Tibial artery (tissue), 4 donors: ENCODE measurements at places on chromosomes 4 and X.

GRCh38 chr4:10302096-10302495, 155.1 kb downstream of the ZNF518B start:
- DNase-seq: no peak

DNA sequence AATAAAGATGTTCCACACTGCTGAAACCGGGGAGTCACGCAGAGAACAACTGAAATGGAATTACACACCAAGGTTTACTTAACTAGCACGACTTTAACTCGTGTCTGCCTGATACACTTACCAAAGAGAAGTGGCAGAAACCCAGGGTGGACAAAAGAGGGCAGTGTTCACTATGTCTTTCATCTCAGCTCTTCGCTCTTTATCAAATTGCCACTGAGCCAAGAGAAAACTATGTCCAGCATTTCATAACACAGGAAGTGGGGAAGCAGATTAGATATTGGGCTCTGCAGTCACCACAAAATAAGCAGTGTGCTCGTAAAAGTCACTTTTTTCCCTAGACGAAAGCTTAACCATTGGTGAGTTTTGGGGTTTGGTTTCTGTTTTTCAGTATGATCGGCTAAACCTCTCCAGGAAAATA, 155.7 kb downstream of the CHIC2 start:
- DNase-seq: no peak

DNA sequence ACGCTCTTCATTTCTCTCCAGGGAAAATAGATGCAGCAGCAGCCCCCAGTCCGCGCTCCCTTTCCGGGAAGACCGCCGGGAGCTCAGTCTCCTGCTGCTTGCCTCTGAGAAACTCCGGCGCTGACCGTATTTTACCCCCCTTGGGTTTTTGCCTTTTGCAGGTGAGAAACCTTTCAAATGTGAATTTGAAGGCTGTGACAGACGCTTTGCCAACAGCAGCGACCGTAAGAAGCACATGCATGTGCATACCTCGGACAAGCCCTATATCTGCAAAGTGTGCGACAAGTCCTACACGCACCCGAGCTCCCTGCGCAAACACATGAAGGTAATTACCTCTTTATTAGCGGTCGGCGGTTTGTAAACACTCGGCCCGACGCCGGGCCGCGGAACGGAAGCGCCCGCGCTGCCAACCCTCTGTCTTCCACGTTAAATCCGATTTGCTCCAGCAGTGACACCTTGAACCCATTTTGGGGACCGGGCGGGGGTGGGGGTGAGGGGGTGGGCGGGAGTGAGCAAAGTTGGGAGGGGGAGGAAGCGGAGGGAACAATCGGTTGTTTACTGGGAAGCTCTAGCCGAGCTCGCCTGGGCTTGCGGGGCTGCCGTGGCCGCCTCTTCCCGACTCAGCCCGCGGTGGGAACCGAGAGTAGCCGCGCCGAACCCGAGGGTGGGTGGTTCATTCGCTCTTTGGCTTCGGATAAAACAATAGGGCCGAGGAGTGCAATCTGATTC, 3.0 kb downstream of the ZIC3 start:
- no peak for DNase-seq

DNA sequence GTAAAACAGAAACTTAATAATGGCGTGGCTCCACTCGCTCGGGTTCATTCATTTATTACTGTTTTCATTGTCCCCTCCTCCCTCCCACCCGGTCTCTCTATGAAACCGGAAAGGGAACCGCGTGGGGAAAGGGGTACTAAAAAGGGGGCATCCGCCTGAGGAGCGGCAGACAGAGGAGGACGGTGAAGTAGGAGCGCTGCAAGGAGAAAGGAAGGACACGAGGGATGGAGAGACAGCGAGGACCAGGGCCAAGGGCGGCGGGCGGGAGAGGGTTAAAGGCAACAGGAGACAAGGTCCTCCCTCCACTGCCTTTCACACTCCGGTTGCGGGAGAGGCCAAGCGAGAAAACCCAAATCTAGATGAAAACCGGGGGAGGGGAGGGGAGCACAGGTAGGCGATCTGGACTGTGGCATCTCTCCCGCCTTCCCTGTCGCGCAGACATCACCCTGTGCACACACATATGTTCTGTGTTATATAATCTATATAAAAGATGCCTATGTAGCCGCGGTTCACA, 829 bp downstream of the ELOVL6 start:
- no peak for DNase-seq

GRCh38 chr4:43411226-43411625, 518.7 kb downstream of the GRXCR1 start:
- DNase-seq: no peak

DNA sequence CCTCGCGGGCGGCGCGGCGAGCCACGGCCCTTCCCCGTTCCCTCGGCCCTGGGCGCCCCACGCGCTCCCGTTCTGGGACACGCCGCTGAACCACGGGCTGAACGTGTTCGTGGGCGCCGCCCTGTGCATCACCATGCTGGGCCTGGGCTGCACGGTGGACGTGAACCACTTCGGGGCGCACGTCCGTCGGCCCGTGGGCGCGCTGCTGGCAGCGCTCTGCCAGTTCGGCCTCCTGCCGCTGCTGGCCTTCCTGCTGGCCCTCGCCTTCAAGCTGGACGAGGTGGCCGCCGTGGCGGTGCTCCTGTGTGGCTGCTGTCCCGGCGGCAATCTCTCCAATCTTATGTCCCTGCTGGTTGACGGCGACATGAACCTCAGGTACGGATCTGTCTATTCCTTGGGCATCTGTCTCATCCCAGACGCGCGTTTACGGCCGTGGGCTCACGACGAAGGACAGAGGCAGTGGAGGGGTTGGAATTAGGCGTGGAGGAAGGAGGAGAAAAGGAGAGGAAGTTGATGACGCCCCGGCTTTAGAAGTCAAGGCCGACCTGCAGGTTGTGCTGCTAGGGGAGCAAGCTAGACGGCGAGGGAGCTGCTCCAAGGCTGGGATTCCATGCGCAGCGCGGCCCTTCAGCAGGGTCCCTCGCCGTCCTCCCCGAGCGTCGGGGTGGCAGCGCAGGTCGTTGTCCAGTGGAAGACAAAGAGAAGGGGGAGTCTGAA, 792 bp downstream of the SLC10A4 start:
- DNase-seq: no peak

DNA sequence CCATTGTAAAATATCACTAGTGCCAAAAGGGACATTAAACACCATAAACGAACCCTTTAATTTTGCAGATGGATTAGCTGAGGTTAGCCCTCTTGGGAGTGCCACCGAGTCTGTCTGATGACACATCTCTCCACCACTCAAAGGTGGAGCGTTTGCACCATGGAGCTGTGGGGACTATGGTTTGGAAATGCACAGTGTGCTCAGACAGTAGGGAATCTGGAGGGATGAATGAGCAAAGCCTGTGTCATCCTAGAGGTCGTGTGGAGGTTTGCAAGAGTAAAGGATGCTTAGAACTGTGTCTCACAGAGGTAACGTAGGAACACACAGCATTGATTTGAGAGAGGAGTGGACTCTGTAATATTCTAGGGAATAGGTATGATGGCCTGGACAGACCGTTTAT, 93.7 kb downstream of the CLNK start:
- DNase-seq: no peak

DNA sequence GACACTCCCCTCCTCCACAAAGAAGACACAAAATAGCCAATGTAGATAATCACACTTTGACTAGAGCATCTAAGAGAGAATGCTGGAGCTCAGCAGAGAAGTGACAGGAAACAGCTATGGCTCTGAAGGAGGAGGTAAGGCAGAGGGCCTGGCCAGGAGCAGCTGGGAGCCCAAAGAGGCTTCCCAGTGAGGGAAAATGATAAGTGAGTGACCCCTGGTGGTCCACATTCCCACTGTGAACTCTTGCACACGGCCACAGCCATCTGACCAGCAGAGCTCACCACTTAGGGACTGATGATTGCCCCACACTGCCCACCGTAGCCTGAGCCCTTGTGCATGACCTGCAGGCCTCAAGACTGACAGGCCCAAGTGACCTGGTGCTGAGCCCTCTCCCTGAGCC, 162.7 kb upstream of the GALNTL6 start:
- DNase-seq: no peak

DNA sequence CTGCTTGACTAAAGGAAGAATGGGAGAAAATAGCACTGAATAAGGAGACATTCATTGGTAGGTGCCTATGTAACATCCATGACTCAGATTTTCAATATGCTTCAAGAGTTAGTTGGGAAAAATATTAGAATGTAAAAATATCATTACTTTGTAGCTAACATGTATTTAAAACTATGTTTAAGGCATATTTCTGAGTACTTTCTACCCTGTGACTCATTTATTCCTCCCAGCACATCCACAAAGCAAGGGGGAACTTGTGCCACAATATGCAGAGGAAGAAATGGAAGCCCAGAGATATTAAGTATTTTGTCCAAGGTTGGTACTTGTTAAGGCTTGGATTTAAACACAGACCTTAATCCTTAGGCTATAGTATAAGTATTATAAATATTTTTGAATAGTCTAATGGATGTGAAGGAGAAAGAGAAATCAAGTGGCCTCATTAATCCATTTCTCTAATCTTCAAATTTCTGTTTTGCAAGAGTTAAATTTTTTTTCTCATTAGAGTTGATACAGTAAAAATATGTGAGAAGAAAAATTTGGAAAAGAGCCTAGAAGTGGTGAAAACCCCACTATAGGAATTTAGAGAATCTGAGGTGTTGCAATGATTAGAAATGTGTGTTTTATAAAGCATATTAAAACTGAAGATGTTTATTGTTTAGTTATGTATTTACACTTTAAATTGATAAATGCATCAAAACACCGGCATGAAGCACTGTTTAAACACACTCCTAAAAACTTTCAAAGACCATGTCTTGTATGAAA, 149.3 kb upstream of the GYPA start:
- DNase-seq: no peak

- DNase-seq: no peak
Measured at GRCh38 chr4:105350859-105351490, 122.9 kb downstream of the PPA2 start.

- no peak for DNase-seq
Measured at GRCh38 chrX:103565752-103566151, 19.6 kb upstream of the TCEAL4 start.

DNA sequence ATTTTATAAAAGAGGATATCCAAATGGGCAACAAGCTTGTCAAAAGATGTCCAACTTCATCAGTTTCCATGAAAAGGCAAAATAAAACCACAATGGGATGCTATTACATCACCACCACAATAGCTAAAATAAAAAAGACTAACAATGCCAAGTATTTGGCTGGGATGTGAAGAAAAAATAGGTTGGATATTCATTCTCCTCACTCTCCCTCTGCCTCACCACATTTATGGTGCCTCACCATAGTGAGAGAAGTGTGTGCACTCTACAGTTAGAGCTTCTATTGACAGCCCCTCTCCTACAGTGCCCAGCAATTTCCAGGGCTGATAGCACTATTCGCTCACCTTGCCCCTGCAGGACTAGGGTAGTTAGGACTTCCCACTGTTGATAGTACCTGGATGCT, 25.5 kb downstream of the VEGFC start:
- no peak for DNase-seq

- no peak for DNase-seq
Measured at GRCh38 chrX:68646421-68646820, 1.0 kb upstream of the STARD8 start.

DNA sequence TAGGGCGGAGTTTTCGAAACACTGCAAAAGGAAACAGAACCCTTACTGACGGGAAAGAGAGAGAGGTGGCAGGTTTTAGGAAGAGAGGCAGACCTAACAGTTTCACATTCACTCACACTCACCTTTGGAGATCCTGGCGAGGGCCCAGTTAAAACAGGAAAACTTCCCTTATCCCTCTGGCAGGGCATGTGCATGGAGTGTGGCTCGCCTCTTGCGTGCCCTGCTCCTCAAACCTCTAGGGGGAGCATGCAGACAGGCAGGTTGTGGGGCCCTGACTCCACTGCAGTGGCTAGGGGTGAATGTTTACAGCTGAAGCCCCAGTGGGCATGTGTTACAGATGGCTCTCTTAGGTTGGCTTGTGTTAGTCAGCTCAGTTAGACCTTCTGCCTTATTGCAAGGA, 451.5 kb downstream of the UBE2NL start:
- no peak for DNase-seq

- DNase-seq: no peak
Measured at GRCh38 chr4:107689912-107690587, 30.0 kb downstream of the PAPSS1 start.

DNA sequence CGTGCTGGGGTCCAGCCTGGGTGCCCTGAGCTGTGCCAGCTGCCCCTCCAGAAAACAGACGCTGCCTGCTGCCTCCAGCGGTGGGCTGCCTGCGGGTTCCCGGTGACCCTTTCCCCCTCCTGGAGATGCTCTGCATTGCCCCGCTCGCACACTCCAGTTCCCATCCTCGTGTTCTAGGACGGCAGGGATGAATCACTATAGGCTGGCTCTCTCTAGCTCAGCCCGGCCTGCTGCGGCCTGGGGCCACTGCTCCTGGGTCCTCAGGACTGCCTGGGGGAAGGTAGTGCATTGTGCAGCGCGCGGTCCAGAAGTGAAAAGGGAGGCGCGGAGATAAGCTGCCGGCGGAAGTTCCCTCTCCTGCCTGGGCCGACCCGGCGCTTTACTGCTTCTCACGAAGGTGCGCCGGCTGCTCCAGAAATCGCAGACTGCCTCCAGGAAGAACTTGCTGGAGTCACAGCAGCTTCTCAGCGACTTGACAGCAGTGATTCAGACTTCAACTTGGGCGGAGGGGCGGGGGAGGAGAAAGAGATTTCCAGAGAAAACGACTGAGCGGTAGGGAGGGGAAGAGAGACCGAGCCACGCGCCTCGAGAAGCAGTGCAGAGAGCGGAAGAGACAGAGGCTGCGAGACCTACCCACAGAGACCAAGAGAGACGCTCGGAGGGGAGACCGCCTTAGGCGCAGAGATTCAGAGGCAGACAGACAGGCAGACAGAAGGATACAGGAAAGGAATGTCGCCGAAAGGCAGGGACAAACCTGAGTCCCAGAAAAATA, 6.7 kb upstream of the MSX1 start:
- peak; percentile 68 for DNase-seq

GRCh38 chrX:50697691-50698090, 116.3 kb downstream of the SHROOM4 start:
- DNase-seq: no peak

- DNase-seq: no peak
Measured at GRCh38 chr4:6278801-6279197, 9.1 kb downstream of the WFS1 start.

GRCh38 chr4:28792917-28793597, 1927.1 kb upstream of the PCDH7 start:
- no peak for DNase-seq

- DNase-seq: no peak
Measured at GRCh38 chrX:117053260-117053659, 590.5 kb upstream of the CT83 start.
